HCT116 (cell line): ENCODE measurements at places on chromosomes 7 and 10. TPM values are rescaled to one million over a fixed set of nuclear protein-coding genes. Genes with fewer than 3 reads are reported as not detected.

DNA sequence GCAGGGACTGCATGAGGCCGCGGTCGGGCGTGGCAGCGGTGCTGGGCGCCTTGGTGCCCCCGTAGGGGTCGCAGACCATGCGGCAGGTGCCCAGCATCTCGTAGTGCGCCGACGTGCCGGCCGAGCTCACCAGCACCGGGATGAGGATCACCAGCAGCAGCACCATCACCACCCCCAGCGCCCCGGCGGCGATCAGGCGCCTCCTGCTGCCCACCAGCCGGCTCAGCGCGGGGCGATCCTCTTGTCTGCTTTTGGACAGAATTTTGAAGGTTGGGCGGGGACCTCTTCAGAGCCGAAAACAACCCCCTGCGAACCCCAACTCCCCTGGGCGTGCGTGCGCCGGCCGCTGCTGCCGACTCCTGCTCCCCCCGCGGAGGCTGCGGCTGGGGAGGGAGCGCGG is 779 bp downstream of the C1QL3 start:
- no peaks in the 10 kb centered on the region for H3K27me3 ChIP-seq
- DNase-seq, result no peak
- H3K27ac ChIP-seq, result no peak overlapping the region
- H3K36me3 ChIP-seq, result no peaks in the 10 kb centered on the region

- H3K36me3 ChIP-seq, result no peaks in the 10 kb centered on the region
- no peaks in the 10 kb centered on the region for H3K4me1 ChIP-seq
- H3K27ac ChIP-seq, result no peak overlapping the region
- no peaks in the 10 kb centered on the region for H3K27me3 ChIP-seq
Observed at GRCh38 chr10:48257407-48257961, 17.0 kb downstream of the FRMPD2 start.

Gene UCMA
- not detected for total RNA-seq

Gene GATAD1
- total RNA-seq, result 23.9 TPM

DNA sequence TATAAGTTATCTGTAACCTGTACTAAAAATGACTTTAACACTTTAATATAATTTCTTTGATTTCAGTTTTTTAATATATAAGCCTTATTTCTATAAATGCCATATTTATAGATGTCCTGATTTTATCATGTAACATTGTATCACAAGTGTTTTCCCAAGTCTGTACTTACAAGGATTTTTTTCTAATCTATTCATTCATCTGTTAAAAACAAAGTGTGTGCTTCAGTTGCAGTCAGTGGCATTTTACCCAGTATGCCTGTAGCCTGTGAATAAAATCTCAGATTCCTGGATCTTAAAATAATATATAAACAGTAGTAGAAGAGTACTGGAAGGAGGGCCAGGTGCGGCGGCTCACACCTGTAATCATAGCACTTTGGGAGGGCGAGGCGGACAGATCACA is 17.4 kb downstream of the PRKRIP1 start:
- H3K4me1 ChIP-seq, result no peaks in the 10 kb centered on the region
- no peaks in the 10 kb centered on the region for H3K27me3 ChIP-seq
- no peak overlapping the region for H3K27ac ChIP-seq

Gene NYAP1
- 6.7 TPM for total RNA-seq

Gene CALML3
- not detected for total RNA-seq

- H3K4me1 ChIP-seq, result peaks cover 8% of the 10 kb centered on the region; the same call in 1 of the 2 replicates
- no peaks in the 10 kb centered on the region for H3K36me3 ChIP-seq
- H3K27ac ChIP-seq, result no peak overlapping the region
- H3K27me3 ChIP-seq, result no peaks in the 10 kb centered on the region
- no peak for DNase-seq
- no peak overlapping the region for H3K4me3 ChIP-seq
Observed at GRCh38 chr10:72615970-72616369, 9.9 kb downstream of the MICU1 start.

DNA sequence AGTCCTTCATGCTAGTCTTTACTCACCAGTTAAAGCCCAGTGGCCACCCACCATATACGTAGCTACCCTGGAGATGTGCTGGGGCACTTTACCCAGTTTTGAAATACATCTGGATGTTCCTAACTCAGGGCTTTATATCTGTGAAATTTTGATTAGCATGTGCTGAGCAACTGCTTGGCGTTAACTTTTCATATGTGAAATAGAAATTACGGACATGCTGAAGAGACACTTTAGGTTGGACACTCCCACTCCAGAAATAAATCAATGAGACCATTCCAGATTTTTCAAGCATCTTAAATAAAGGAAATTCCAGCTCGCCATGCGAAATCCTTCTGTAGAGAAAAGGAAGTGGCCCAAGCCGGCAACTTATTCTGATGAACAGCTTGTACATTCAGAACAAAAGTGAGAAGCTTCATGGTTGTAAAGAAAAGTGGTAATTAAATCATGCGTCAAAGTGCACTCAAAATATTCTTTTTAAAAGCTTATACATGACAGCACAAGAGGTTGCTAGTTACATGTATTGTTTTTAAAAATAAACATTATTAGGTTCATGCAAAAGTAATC is 153.5 kb upstream of the ITGB1 start:
- no peak overlapping the region for H3K27ac ChIP-seq
- no peak overlapping the region for H3K4me3 ChIP-seq
- DNase-seq, result no peak
- H3K4me1 ChIP-seq, result no peaks in the 10 kb centered on the region
- H3K36me3 ChIP-seq, result no peaks in the 10 kb centered on the region

Gene RADIL
- 5.3 TPM for total RNA-seq

Gene KIAA1217
- 7.8 TPM for total RNA-seq

DNA sequence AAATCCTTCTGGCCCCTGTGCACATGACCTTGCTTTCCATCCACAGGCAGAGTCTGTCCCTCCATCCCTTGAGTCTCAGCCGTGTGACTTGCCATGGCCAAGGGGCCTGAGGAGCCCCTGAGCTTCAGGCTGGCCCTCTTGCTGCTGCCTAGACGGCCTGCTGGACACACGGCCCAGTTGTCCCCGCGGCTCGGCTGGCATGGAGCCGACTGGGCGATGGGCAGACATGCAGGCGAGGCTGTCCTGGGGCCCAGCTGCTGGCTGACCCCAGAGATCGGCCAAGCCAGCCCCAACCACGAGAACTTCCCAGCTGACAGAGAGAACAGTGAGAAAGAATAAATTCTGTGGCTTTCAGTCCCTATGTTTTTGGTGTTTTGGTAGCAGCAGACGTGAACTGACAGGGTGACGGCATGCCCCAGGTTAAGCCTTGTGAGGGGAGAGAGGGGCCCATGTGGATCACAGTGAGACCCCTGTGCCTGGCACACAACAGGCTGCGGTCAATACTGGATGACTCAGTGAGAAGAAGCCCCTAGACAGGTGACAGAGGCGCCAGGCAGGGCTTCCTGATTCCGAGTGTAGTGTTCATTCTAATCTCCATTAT is 11.7 kb downstream of the PRKAG2 start:
- DNase-seq, result no peak
- H3K36me3 ChIP-seq, result no peaks in the 10 kb centered on the region
- no peaks in the 10 kb centered on the region for H3K4me1 ChIP-seq

DNA sequence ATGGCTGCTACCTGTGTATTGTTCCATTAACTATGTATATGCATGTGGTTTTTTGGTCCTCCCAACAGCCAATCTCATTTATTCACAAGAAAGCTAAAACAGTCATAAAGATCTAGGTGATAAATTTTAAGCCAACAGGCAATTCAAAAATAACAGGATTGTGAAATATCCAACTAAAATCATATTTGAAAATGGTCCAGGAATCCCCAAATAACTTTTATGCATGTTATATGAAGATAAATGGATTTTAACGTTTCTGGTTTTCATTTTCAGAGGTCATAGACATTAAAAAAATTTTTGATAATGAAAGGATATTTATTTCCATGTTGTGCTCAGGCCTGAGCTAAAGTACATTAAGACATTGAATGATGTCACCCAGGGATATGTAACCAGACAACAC is 96.8 kb upstream of the JAZF1 start:
- H3K27me3 ChIP-seq, result no peaks in the 10 kb centered on the region
- peaks cover 3% of the 10 kb centered on the region; the same call in 1 of the 2 replicates for H3K4me1 ChIP-seq
- no peak overlapping the region for H3K4me3 ChIP-seq
- H3K27ac ChIP-seq, result no peak overlapping the region

DNA sequence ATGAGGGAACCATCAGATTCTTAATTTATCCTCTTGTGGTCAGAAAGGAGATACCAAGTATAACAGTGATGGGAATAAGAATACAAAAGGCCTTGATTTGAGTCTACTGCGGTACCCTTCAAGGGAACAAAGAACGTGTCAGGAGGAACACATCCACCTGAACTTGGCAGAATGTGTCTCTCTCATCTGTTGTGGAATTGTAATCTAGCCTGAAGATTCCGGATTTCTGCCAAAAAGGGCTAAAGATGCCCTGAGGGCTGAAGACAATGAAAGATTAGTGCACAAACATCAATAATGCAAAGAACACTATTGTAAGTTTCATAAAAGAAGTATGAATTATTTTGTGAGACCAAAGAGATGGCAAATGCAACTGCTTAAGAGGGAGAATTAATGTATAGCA is 134.8 kb downstream of the RELN start:
- no peaks in the 10 kb centered on the region for H3K36me3 ChIP-seq
- H3K4me3 ChIP-seq, result no peak overlapping the region
- peaks cover 4% of the 10 kb centered on the region for H3K27me3 ChIP-seq
- H3K4me1 ChIP-seq, result no peaks in the 10 kb centered on the region
- no peak overlapping the region for H3K27ac ChIP-seq

DNA sequence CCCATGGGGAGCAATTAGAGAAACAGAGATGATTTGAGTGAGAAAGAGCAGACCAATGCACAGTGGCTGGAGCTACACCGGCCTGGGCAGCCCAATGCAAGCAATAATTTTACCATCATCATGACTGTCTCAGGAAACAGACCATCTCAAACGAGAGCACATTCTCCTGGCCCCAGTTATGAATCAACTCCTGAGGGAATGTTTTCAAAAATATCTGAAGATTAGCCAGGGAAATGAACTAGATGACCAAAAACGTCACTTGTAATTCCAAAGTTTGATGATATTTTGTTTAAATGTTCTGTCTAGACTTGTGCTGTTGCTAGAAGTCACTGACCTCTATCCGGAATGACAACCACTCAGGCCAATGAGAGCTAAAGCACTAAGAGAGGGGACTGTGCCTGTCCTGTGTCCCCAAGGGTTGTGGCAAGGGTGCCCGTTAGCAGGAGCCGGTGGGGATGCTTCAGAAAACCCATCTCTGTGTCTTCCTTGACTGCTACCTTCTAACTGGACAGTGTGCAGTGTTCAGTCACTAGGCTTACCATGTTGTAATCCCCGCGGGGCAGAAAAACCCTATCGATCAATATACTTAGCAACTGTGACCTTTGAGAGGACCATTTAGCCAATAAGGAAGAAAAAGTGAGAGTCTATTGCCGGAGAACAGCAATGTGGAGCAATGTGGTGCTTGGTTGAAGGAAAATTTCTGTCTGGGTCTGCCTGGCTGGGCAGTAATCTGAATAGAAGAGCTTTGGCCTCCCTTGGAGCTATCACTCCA is 202.4 kb downstream of the ADAM12 start:
- no peak overlapping the region for H3K27ac ChIP-seq
- H3K27me3 ChIP-seq, result peaks cover 78% of the 10 kb centered on the region
- no peak for DNase-seq
- H3K36me3 ChIP-seq, result no peaks in the 10 kb centered on the region

Gene WASL
- 26.2 TPM for total RNA-seq

- no peaks in the 10 kb centered on the region for H3K36me3 ChIP-seq
- H3K27me3 ChIP-seq, result no peaks in the 10 kb centered on the region
Observed at GRCh38 chr7:114302858-114303257, 111.8 kb upstream of the FOXP2 start.

DNA sequence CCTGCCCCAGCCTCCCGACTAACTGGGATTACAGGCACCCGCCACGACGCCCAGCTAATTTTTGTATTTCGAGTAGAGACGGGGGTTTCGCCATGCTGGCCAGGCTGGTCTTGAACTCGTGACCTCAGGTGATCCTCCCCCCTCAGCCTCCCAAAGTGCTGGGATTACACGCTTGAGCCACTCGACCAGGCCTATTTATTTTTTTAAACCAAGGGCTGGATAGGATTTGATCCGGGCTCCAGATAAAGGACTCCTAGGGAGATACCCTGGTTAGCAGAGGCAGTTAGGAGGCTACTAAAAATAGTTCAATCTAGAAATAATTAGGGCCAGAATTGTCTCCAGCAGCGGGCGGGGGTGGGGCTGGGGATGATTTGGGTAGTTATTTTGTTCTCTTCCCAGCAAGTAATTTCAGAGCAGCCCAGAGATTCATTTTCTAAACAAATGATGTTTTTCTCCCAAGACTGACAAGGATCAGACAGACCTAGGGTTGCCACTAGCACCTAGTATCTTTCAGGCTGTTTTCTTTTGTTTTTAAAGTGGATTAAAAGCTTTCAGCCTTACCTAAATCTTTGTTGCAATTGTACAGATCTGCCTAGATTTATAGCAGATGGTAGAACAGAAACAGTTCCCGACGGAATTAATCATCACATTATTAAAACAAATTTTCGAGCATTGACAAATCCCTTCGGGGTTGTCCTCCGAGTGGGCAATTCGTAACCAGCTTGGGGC is 859 bp upstream of the SMC3 start:
- DNase-seq, result no peak
- peak overlapping the region; percentile 70 for H3K4me3 ChIP-seq
- no peaks in the 10 kb centered on the region for H3K27me3 ChIP-seq
- peaks cover 8% of the 10 kb centered on the region; the same call in 1 of the 2 replicates for H3K4me1 ChIP-seq
- peak overlapping the region; percentile 72 for H3K27ac ChIP-seq
- H3K36me3 ChIP-seq, result peaks cover 2% of the 10 kb centered on the region; the same call in 1 of the 2 replicates

DNA sequence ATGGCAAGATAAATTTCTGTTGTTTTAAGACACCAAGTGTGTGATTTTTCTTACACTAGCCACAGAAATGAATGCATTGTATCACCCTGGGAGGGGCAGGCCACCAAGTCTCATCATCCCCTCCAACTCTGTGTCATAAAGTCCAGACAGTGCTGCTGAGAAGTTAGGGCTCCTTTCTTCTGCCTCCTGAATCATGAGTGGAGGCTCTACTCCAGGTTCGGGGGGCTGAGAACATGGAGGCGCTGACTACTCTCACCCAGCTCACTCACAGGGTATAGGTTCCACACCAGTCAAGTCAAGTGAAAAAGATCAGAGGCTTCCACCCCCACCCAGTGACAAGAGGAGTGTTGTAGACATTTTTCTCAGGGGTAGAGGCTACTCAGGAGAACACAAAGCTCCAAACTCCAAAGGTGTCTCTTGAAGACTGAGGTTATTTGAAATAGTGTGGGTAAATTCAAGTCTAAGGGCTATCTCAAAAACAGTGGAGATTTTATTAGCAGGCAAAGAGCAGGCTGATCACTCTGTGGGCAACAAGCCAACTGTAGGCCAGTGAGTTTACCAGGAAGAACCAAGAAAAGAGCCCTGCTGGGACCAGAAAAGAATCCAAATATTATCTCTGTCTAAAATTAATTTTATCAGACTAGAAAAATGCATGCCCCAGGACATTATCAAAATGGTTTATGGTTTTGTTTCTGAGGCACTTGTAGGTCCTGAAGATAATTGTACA is 118.6 kb upstream of the RET start:
- H3K4me3 ChIP-seq, result no peak overlapping the region
- no peak for DNase-seq
- no peak overlapping the region for H3K27ac ChIP-seq
- peaks cover 19% of the 10 kb centered on the region for H3K4me1 ChIP-seq
- H3K36me3 ChIP-seq, result no peaks in the 10 kb centered on the region
- no peaks in the 10 kb centered on the region for H3K27me3 ChIP-seq

Gene ICA1
- total RNA-seq, result 16.4 TPM

Gene HECTD2
- total RNA-seq, result 3.0 TPM
